ENCODE measurements at places on chromosomes 12 and 14.

GRCh38 chr12:65825183-65825506 is 862 bp downstream of the HMGA2 start:
- DNase-seq: no peak

DNA sequence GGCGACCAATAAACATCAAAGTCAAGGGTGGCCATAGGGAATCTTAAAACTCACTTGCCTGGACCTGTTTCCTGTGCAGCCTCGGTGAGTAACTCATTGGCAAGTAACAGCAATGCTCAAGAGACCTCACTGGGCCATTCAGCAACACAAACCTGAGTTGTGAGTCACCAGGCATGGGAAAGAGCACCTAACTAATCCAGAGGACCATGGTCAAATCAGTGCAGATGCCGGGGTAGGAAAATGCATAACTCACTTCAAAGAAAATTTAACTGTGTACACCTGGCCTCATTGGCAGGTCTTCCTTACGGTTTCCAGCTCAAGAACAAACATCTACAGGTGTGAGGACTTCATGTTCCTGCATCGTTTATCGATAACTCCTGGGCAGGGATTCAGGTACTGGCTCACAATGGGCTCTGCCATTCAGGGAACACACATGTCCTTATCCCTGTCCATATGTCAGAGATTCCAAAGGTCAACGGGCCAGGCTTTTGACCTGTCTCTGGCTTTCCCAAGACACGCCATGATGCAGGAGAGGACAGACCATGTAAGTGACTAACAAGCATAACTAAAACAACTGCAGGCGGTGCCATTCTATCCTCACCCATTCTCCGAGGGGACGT is 211.8 kb downstream of the ANO2 start:
- DNase-seq: no peak

- DNase-seq: no peak
These were observed 94.5 kb downstream of the TTC7B start for GRCh38 chr14:90721619-90722305.

DNA sequence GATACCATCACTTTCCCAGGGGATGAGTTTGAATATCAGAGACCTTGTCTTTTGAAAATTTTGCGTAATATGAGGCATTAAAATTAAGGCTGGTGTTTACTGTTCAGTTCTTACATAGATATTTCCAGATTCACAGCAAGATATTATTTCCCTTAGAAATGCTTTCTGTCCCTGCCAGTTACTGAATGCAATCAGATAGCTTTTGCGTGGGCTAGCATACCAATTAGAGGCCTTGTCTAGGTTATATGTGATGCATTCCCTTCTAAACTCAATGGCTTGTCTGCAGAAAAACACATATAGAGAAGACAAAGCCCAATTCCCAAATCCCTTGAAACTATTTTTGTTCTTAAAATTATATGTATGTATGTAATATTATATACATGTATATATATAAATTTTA is 167.8 kb downstream of the RMST start:
- no peak for DNase-seq

- no peak for DNase-seq
These were observed 26.2 kb upstream of the TUNAR start for GRCh38 chr14:95850429-95850828.

GRCh38 chr12:5582018-5582417 is 150.1 kb downstream of the NTF3 start:
- peak; percentile 13 for DNase-seq

DNA sequence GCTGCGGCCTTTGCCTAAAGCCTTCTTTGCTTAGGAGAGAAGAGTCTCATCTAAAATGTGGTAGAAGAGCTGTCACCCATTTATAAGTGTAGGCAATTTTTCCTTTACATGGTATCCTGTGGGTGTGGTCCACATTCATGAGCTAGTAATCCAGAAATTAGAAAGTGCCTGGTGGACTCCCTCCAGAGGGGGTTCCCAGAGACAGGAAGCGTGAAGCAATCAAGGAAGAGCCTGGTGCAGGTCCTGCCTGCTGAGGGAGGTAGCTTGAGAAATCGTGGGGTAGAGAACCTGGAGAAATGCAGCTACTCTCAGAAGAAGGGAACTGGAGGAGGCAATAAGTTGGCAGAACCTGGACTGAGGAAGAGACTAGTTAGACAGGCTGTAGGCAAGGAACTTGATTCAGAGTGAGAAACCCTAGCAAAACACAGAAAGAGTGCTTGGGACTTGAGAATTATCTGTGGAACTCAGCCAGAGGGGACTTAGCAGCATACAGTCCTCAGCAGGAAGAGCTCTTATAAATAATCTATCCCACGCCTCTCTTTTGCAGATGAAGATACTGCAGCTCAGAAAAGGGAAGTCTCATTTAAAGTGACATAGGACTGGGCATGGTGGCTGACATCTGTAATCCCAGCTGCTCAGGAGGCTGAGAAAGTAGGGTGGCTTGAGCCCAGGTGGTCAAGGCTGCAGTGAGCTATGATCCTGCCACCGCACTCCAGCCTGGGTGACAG is 182.4 kb upstream of the CCND2 start:
- no peak for DNase-seq

DNA sequence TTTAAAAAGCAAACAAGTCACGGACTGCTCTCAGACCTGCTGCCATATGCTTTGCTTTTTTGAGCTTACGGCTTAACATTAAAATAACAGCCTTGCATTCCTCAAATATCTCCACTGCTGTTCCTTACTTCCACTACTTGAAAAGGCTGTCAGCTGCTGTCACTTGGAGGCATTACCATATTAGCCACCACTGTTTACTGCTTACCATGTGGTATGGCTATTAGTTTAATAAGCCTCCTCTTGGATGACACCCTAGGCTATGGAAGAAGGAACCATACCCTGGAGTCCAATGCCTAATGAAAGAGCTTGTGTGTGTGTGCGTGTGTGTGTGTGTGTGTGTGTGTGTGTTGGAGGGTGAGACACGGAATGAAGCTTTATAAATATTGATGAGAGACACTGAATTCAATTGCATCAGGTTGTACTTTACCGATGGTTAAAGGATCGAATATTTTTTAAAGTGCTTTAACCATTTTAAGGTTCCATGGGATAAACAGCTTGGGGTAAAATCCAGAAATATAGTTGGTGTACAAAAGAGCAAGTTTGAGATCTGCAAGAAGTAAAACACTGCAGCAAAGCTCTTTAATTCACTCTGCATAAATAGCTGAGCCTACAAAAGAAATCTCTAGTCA is 174.5 kb downstream of the TTC7B start:
- DNase-seq: no peak

- no peak for DNase-seq
These were observed 66.8 kb upstream of the GPR68 start for GRCh38 chr14:91311284-91311662.

- DNase-seq: no peak
These were observed 165.6 kb downstream of the SUDS3 start for GRCh38 chr12:118541934-118542333.

DNA sequence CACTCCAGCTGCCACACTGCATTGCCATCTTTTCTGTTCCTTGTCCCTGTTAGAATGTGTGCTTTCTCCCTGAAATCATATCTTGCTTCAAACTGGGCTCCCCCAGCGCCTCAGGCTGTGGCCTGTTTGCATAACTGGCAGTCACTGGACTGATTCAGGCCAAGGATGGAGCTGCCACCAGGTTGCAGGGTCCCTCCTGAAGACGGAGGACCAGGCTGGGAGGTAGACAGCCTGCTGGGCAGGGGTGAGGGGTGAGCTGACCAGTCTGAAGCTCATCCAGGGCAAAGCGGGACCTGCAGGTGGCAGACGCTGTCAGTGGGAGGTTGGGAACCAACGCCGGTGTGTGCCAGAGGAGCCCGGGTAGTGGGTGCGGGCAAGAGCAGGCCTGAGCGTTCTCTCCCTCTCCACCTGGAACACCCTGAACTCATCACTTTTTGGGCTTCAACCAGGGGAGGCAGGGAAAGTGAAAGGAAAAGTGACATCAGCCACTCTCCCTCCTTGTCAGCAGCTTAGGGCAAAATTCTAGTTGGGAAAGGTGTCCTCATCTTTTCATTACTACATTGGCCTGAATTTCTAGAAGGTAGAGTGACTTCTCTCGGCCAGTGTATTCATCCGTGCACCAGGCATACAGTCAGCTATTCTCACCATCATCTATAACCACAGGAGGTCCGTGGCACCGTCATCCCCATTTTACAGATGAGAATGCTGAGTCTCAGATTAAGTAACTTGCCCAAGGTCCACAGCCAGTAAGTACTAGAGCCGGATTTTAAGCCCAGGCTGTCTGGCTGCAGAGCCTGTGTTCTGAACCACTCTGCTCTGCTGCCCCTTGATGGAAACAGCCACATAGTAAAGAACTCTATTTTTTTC is 219.1 kb downstream of the SLC41A2 start:
- DNase-seq: no peak

DNA sequence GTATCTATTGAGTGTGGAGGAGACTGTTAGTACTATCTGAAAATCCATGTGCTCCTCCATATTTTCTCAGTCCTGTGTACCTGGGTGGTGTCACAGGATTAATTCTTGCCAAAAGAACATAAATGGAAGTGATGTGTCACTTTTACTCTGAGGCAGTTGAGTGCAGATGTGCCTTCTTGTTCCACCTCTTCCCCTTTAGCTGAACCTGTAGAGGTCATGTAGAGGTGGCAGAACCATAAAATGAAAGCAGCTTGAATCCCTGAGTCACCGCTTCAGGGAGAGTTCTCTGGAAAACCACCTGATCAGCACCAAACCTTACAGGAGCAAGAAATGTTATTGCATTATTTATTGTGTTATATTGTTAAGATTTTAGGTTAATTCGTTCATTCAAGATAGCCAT is 14.7 kb upstream of the SLC25A3 start:
- no peak for DNase-seq
